Stimulated activated CD8-positive, alpha-beta memory T cell treated with anti-CD3 and anti-CD28 coated beads, Interleukin-7, amount 100 ng/mL, for 1 hour (primary cell): ENCODE measurements at places on chromosomes 16 and 17.
A peak's percentile ranks its signal among the peaks of the same experiment; 100 is the strongest.

DNA sequence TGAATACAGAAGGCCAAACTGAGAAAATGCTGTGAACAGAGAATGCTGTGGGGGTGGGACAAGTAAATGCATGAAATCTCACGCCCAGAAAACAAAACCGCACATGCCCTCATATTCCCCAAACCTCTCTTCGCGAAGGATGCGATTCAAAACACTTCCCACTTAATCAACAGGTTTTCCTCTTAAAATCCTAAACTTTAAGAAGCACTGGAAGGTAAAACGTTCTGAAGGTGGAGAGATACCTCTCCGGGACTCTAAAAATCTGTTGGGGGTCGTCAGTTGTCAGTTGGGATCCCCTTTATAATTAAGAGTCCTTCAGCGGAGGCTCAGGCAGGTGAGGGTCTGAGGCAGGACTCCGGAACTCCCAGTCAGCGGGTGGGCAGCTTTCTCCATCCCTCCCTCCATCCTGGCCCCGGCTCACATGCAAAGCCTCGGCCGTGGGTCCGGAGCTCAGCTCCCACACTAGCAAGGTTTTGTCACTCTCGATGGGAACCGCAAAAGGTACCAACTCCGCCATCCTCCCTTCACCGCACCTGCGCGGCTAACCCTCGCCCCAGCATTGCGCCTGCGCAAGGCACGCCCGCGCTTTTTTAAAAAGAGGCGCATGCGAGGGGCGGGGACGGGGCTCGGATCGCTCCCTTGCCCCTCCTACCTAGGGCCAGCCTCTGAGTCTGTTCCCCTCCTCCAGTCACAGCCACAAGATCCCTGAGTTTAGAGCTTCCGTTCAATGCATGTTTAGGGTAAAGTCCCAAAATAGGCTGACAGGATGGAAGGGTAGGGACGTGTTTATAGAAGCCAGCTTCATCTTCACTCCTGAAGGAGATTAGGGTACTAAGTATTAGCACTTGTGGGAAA lies at the start of gene RDM1:
Gene RDM1, minus strand, starts transcription at position 563 of the 855 bp plus-strand sequence. Its CDS starts 46 bp downstream, at position 517.
- DNase-seq = peak; percentile 56

- DNase-seq = no peak
Observed at GRCh38 chr16:11138769-11139325, 117.2 kb downstream of the SOCS1 start.

DNA sequence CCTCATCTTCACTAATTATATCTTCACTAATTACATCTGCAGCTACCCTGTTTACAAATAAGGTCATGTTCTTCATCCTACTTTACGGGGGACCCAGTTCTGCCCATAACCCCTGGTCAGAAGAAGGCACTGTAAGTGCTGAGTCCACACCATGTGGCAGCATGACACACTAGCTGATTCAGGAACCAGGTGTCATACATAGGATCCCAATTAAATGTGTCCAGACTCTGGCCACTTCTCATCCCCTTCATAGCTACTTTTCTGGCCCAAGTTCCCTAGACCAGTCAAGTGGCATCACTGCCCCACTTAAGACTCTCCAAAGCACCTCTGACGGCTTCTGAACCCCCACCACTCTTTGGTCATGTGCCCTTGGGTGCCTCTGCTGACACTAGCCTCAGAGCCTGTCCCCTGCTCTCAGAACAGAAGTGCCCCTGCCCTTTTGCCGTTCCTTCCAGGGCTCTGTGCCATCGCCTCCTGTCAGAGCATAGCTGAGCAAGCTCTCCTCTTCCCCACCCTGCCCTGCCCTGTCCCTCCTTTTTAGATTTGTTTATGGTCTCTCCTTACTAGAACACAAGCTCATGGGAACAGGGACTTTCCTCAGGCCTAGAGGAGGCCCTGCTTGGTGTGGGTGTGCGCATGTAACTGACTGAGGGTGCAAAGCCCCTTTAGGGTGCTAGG lies 61.1 kb downstream of the B9D1 start:
- DNase-seq = no peak

DNA sequence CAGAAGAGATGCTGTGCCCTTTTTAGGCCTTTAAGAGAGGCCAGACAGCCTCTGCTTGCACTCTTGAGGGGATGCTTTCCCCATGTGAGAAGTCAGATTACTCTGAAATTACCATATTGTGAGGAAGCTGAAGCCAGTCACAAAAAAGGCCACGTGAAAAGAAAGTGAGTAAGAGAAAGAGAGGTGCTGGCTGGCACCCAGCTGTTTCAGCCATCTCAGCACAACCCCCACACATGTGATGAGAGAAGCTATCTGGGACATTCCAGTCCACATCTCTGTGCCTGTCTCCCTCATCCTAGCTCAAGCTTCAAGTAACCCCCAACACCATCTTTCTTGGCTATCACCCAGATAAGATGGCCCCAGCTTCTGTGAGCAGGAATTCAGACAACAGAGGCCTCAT lies 131.4 kb downstream of the HS3ST2 start:
- DNase-seq = no peak

- no peak for DNase-seq
Observed at GRCh38 chr17:79746889-79747507, 16.3 kb downstream of the ENPP7 start.

- DNase-seq = no peak
Observed at GRCh38 chr16:75217389-75217851, 1.4 kb upstream of the CTRB1 start.

DNA sequence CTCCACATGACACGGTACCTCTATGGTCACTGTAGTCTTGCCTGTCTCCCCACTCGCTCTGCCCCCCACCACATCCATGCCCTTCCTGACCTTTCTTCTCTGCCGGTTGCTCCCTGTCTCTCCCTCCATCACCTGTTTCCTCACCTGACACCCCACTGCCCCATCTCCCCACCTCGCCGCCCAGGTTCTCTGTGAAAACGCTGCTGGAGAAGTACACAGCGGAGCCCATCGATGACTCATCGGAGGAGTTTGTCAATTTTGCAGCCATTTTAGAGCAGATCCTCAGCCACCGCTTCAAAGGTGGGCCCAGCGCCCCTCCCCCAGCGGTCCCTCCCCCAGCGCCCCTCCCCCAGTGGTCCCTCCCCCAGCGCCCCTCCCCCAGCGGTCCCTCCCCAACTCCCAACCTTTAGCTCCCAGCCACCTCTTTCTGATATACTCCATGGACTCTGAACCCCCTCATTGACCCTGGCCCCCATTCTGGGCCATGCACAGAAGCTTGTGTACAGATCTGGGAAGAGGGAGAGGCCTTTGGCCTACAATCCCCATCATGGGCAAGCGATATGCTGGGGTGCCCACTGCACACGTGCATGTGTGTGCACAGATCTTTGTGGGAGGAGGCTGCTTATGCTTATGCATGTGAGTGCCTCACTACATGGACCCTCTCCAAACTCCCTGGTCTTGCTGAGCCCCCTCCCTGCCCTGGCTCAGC lies 4.1 kb downstream of the RUNDC3A start:
- DNase-seq = no peak
